A375 (cell line): ENCODE measurements at places on chromosomes 6 and 20. TPM values are rescaled to one million over a fixed set of nuclear protein-coding genes. Genes with fewer than 3 reads are reported as not detected.

OPN5 gene
- total RNA-seq, result not detected in 2 replicates

SRSF12 gene
- total RNA-seq, result 0.04 and 0.05 TPM in 2 replicates

CNR1 gene
- total RNA-seq, result 4.6 and 5.1 TPM in 2 replicates

ABCC10 gene
- 7.8 and 17.8 TPM in 2 replicates for total RNA-seq

CYP21A2 gene
- not detected in 2 replicates for total RNA-seq

PPIL6 gene
- total RNA-seq, result 0.91 and 1.2 TPM in 2 replicates

SMPDL3A gene
- 2.1 and 2.3 TPM in 2 replicates for total RNA-seq

MTG2 gene
- total RNA-seq, result 30.0 and 42.6 TPM in 2 replicates

PRRC2A gene
- 90.3 and 94.7 TPM in 2 replicates for total RNA-seq

BEND6 gene
- 1.7 and 4.0 TPM in 2 replicates for total RNA-seq

CTCFL gene
- total RNA-seq, result not detected in 2 replicates

ZFP57 gene
- total RNA-seq, result not detected in 2 replicates

WFDC2 gene
- 0.72 and 1.1 TPM in 2 replicates for total RNA-seq

PAX1 gene
- not detected in 2 replicates for total RNA-seq

TREM1 gene
- total RNA-seq, result 0.15 and 0.88 TPM in 2 replicates

DYNLT2 gene
- 1.5 and 1.6 TPM in 2 replicates for total RNA-seq

CCN5 gene
- total RNA-seq, result not detected in 2 replicates

GRIK2 gene
- total RNA-seq, result 5.8 and 9.0 TPM in 2 replicates

CFAP61 gene
- total RNA-seq, result 0.13 and 0.19 TPM in 2 replicates

LIN28B gene
- 2.8 and 3.6 TPM in 2 replicates for total RNA-seq

CYP39A1 gene
- total RNA-seq, result 0.11 and 0.19 TPM in 2 replicates

MUC22 gene
- total RNA-seq, result not detected in 2 replicates

MYCT1 gene
- total RNA-seq, result not detected in 2 replicates

TBXT gene
- not detected in 2 replicates for total RNA-seq

PGC gene
- not detected in 2 replicates for total RNA-seq

ADAM33 gene
- total RNA-seq, result not detected in 2 replicates

CENPW gene
- 14.4 and 21.5 TPM in 2 replicates for total RNA-seq

VGLL2 gene
- total RNA-seq, result 0.58 and 0.94 TPM in 2 replicates

TRIM40 gene
- not detected in 2 replicates for total RNA-seq
